ENCODE measurements at places on chromosomes 16 and 17. TPM values are rescaled to one million over a fixed set of nuclear protein-coding genes. Genes with fewer than 3 reads are reported as not detected.

The RCVRN gene
- total RNA-seq: not detected

- no peak overlapping the region for H3K4me3 ChIP-seq
- no peaks in the 10 kb centered on the region for H3K36me3 ChIP-seq
- H3K4me1 ChIP-seq: peaks cover 95% of the 10 kb centered on the region
- no peak overlapping the region for H3K27ac ChIP-seq
Measured at GRCh38 chr17:46118964-46119363, 74.3 kb downstream of the KANSL1 start.

- no peak overlapping the region for H3K4me3 ChIP-seq
- no peaks in the 10 kb centered on the region for H3K36me3 ChIP-seq
- H3K27ac ChIP-seq: no peak overlapping the region
- H3K27me3 ChIP-seq: no peaks in the 10 kb centered on the region
- no peak for DNase-seq
Measured at GRCh38 chr17:40980596-40980995, 3.5 kb downstream of the KRT40 start.

- no peak overlapping the region for H3K27ac ChIP-seq
- no peak for DNase-seq
- no peak overlapping the region for H3K4me3 ChIP-seq
- no peaks in the 10 kb centered on the region for H3K36me3 ChIP-seq
- H3K4me1 ChIP-seq: no peaks in the 10 kb centered on the region
Measured at GRCh38 chr16:12255473-12255872, 278.9 kb downstream of the SNX29 start.

The JUP gene
- 94.4 TPM for total RNA-seq

The NOXO1 gene
- not detected for total RNA-seq

The MPV17L gene
- total RNA-seq: 3.1 TPM

GRCh38 chr17:78558181-78558850, 18.9 kb downstream of the DNAH17 start:
- H3K36me3 ChIP-seq: no peaks in the 10 kb centered on the region
- H3K27me3 ChIP-seq: peaks cover 8% of the 10 kb centered on the region
- H3K4me1 ChIP-seq: peaks cover 7% of the 10 kb centered on the region
- no peak overlapping the region for H3K4me3 ChIP-seq
- H3K27ac ChIP-seq: no peak overlapping the region
- DNase-seq: no peak

The PMFBP1 gene
- total RNA-seq: 1.8 TPM

DNA sequence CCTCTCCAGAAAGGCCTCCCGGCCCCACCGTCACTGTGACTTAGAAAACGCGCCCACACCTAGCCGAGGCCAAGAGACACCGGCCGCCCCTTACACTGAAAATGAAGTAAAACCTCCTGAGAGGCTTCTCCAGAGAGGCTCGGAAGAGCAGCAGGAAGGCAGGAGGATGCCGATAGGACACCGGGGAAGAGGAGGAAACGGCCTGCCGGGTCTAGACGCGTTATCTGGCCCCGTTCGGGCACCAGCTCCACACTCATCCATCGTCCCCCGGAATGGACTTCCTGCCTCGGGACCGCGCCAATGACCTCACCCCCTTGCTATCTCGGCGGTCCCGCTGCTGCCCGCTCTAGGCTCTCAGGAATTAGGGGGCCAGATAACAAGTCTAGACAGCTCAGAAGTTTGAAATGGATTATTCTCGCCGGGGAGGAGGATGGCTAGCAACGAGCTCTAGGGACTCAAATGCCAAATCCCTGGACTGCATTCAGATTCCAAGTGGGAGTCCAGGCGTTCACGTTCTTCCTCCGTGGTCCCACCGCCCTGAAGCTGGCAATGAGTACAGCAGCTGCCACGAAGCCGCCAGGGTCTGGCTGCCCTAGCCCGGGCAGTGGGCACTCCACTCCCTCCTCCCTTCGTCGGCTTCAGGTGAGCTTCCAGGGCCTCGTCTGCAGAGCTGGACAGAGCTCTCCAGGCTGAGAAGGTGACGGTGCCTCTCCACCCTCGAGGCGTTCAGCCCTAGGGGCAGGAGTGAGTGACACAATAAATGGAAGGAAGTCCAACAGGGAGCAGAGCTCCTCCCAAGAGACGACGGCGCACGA, 350.9 kb downstream of the FOXL1 start:
- H3K36me3 ChIP-seq: no peaks in the 10 kb centered on the region
- peak; percentile 77 for DNase-seq
- no peak overlapping the region for H3K27ac ChIP-seq
- no peak overlapping the region for H3K4me3 ChIP-seq

- no peaks in the 10 kb centered on the region for H3K36me3 ChIP-seq
- H3K27ac ChIP-seq: no peak overlapping the region
- no peak overlapping the region for H3K4me3 ChIP-seq
- H3K4me1 ChIP-seq: no peaks in the 10 kb centered on the region
- H3K27me3 ChIP-seq: no peaks in the 10 kb centered on the region
- DNase-seq: no peak
Measured at GRCh38 chr17:1946021-1946932, 78.9 kb downstream of the RTN4RL1 start.

Measured in stomach (tissue), 19 donors.